Inflammatory macrophage treated with lipopolysaccharide for 4 hours (primary cell): ENCODE measurements at places on chromosomes 7 and 10.

GRCh38 chr7:26978146-26978545, 113.8 kb upstream of the SKAP2 start:
- peak; percentile 63 for DNase-seq

DNA sequence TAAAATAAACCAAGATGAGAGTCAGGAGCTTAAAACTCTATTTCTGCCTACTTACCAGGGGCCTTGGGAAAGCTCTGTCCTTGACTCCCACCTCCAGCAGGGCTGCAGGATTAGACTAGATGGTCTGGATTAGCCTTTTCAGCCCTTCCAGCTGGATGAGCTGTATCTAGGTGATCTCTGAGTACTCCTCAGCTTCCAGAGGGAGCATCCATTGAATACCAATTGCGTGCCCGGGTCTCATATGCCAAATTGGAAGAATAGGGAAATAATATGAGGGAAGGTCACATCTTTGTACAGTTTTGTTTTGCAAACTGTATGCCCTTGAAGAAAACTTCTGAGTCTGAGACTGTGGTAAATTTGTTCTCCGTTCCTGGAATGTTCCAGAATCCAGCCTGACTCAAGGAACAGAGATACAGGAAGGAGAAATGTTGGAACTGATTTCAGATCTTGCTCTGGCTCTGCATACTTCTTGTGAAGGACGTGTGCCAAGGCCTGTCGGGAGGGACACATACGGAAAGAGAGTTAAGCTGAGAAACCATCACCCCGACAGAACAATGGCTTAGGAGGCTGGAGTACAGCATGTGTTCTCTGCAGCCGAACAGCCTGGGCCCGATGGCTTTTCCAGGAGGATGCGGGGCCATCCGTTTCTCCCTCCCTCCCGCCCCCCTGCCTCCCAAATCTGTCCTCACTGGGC, 44.9 kb downstream of the MINDY4 start:
- DNase-seq, result no peak

DNA sequence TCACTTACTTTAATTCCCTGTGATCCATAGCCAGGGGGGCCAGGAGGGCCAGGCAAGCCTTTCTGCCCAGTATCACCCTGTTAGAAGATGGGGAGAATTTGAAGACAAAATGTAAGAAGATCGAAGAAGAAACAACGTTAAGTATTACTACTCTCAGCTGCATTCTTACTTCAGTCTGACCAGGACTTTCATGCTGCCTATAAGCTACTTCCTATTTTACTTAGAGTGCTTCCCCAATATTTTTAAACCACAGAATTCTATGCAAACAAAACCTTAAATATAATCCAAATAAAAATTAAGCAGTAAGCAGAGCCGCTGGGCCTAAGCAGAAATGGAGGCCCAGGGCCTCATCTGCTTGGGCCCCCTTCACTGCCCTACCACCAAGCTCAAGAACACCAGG, 117.8 kb downstream of the COL28A1 start:
- peak; percentile 29 for DNase-seq

DNA sequence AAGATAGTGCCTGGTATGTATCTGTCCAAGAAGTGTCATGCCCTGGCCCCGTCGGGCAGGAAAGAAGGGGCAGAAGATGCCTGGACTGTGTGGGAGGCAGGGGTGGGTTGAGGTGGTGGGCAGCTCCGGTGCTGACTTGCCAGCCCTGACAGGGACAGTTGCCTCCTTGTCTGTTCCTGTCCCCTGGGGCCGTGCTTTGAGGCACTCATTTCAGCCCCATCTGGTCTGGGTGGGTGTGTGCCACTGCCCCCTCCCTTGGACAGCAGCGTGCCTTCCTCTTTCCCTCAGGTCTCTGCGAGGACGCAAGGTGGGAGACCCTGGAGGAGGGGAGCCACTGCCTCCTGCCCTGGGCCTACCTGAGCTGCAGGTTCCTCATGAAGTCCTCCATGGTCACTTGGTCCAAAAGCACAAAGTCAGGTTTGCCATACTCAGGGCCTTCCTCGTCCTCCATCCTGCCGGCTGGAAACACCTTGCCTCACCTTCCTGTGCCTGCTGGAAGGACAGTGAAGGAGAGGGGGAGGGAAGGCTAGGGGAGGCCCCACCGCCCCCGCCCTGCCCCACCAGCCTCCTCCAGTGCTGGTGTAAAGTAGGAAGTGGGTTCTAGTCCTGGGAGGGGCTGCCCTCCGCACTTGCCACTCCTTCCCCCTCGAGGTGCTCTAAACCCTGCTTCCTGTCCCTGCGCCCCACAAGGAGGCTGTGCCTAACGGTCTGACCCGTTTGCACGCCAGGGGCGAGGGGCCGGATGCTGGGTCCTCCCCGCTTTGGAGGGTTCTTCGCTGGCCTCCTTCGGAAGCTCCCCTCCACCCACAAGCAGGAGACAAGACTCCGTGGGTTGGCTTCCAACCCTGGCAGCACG, at the start of gene MYO1G:
MYO1G (minus strand) TSS at position 505 of the 856 bp plus-strand sequence; CDS start at position 451, 54 bp downstream.
- peak; percentile 91 for DNase-seq

DNA sequence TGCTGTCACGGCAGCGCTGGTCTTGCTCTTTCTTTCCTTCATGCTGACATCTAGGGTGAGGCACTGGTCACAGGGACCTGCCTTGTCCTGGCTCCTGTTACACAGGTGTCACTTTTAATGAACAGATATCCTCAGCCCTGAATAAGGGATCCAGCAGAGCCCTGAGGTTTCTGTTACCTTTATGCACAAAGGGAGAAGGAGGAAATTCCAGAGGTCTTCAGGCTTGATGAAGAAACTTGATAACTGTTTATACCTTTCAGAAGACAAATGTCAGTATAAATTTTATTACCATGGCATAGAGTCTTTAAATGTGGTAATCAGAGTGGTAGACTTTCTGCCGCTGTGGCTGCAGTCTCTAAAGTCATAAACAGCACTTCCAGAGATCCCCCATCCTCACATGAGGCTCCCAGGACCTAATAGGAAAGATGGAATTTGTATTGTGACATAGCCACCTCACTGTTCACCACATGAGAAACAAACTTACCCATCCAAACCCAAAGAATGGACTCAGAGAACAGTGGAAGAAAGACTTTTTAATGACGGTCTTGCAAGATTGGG, 2.7 kb downstream of the LRRC27 start:
- no peak for DNase-seq

DNA sequence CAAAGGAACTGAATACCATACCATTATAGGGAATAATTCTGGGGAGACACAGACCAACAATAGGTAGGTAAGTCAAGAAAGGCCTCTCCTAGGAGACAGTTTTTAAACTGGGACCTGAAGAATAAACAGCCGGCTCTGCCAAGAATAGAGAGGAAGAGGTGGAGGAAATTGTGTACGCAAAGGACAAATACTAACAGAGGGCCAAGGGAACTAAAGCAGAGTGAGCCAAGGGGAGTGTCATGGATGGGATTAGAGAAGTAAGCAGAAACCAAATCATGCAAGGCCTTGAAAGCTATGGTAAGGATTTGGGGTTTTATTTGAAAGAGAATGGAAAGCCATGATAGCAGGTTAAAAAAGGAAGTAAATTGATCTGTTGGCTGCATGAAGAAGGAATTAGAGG, 18.1 kb upstream of the ITGB8 start:
- no peak for DNase-seq

GRCh38 chr10:125023862-125024496, 82.1 kb downstream of the ZRANB1 start:
- DNase-seq, result no peak

DNA sequence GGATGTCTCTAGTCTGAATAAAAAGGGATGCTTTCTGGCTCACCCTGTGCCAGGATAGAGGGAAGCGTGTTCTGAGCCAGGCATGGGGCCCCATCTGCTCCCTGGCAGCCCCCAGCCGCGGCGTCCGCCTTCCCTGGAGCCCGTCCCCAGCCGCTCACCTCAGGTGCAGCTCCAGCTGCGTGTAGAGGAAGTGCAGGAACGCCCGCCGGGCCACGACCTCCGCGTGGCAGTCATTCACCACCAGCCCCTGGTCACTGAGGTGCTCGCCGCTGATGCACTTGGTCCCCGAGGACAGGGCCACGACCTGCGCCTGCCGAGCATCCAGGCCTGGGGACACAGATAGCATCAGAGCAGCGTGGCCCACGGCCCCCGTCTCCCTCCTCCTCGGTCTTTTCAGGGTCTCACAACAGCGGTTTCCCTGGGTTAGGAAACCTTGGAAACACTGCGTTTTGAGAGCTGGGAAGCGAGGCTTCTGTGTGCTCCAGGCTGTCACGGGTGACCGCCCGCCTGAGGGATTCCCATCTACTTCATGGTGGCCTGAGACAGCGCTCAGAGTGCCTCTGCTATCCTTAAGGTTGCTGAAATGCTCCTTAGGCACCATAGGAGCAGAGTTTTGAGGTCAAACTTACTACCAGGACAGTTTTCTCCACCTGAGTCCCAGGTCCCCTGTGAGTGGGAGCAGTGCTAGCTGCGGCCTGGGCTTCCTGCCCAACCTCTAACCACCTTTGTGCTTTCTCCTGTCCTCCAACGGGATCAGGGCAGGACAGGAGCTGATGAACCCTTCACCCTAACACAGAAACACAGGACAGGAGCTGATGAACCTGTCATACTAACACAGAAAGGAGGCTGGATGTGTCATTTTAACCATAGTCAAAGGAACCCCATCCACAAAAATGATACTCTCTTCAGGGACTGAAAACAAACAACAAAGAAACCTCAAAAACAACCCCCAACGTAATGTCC, 186.1 kb downstream of the WDR37 start:
- no peak for DNase-seq

DNA sequence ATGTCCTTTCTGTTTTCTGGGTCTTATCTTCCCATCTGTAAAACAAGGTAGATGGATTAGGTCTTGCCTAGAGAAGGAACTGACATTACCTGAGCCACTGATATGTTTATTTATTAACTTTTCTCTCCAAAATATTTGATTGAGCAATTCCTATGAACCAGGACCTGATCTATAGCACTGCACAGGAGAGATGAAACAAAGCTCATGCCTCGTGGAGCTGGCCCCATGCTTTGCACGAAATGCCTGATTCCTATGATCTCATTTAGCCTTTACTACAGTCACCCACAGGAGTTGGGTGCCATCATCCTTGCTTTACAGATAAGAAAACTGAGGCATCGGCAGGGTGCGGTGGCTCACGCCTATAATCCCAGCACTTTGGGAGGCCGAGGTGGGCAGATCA, 48.2 kb upstream of the ZMIZ1 start:
- DNase-seq, result no peak
